Natural killer cell treated with Interleukin-12 subunit alpha and Interleukin-12 subunit beta and Interleukin-15 and Interleukin-18, amount 100 ng/mL, for 72 hours (primary cell): ENCODE measurements at places on chromosomes 6 and 20. TPM values are rescaled to one million over a fixed set of nuclear protein-coding genes. Genes with fewer than 3 reads are reported as not detected.

GRCh38 chr6:108666656-108667260, 106.0 kb downstream of the FOXO3 start:
- peaks cover 5% of the 10 kb centered on the region for H3K36me3 ChIP-seq
- H3K4me1 ChIP-seq, result peaks cover 50% of the 10 kb centered on the region
- H3K27ac ChIP-seq, result peak overlapping the region; percentile 39
- no peak for DNase-seq
- H3K4me3 ChIP-seq, result peak overlapping the region; percentile 62
- H3K27me3 ChIP-seq, result no peaks in the 10 kb centered on the region

- DNase-seq, result no peak
- H3K36me3 ChIP-seq, result peaks cover 6% of the 10 kb centered on the region
- H3K27me3 ChIP-seq, result peaks cover 5% of the 10 kb centered on the region
- H3K4me3 ChIP-seq, result no peak overlapping the region
- no peak overlapping the region for H3K27ac ChIP-seq
- no peaks in the 10 kb centered on the region for H3K4me1 ChIP-seq
Measured at GRCh38 chr6:45724511-45724910, 291.1 kb downstream of the CLIC5 start.

DNA sequence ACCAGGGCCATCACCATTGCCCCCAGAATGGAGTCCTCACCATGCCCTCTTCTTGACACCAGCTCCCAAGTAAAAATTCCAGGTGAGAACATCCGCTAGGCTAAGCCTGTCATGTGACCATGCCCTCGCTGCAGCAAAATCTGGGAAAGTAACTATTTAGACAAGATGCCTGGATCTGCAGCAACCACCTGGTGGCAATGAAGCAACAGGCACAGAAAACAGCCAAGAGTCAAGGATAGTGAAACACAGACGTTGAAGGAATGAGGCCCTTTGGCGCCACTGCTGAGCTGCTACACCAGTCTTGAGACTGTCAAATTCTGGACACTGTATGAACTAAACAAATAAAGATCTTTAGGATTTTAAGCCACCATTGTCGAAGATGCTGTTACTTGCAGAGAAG, 30.1 kb upstream of the TGM6 start:
- H3K27me3 ChIP-seq, result peaks cover 38% of the 10 kb centered on the region
- H3K27ac ChIP-seq, result no peak overlapping the region
- no peak overlapping the region for H3K4me3 ChIP-seq
- DNase-seq, result no peak
- no peaks in the 10 kb centered on the region for H3K4me1 ChIP-seq

GRCh38 chr6:26275663-26276062, 89.3 kb upstream of the BTN3A2 start:
- no peaks in the 10 kb centered on the region for H3K36me3 ChIP-seq
- DNase-seq, result no peak
- peak overlapping the region; percentile 2 for H3K27ac ChIP-seq
- H3K27me3 ChIP-seq, result no peaks in the 10 kb centered on the region
- H3K4me1 ChIP-seq, result peaks cover 14% of the 10 kb centered on the region
- H3K4me3 ChIP-seq, result no peak overlapping the region

FNDC11 gene
- 0.31 TPM for total RNA-seq

DEFB132 gene
- total RNA-seq, result not detected

AVP gene
- total RNA-seq, result not detected
